Aorta (tissue), 5 donors: ENCODE measurements at places on chromosomes 5 and 9. TPM values are rescaled to one million over a fixed set of nuclear protein-coding genes. Genes with fewer than 3 reads are reported as not detected.

DNA sequence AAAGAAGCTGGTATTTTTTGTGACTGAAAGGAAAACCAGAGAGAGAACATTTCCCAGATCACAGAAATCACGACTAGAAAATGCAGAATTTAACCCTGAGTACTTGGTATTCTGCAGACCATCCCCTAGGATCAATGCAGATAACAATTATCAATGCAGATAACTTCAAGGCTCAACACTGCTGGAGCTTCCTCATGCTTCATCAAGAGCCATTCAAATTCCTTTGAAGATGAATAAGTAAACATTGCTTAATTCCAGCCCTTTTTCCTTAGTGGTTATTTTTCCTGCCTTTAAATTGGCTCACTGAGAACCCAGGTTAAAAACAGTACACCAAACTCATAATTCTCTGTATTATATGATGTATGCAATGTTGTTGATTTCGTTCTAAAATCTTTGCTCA is 370.1 kb upstream of the TLE4 start:
- H3K4me1 ChIP-seq = no peaks in the 10 kb centered on the region
- H3K27me3 ChIP-seq = no peaks in the 10 kb centered on the region
- no peaks in the 10 kb centered on the region for H3K36me3 ChIP-seq
- H3K27ac ChIP-seq = no peak overlapping the region

DNA sequence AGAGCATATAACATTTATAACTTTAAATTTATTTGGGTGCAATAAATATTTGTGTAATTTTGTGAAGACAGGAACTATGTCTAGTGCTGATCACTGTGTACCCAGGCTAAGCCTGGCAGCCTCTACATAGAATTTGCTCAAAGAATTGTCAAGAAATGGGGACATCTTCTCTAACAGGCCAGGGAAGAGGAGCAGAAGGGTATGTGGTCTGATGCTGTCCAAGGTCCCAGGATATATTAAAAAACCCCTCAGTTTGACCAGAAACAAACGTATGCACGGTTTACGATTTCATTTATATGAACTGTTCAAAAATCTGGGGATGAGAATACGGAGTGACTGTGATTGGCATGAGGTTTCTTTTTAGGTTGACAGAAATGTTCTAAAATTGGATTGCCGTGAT is 55.9 kb downstream of the MAT2B start:
- H3K4me3 ChIP-seq = no peak overlapping the region
- no peaks in the 10 kb centered on the region for H3K27me3 ChIP-seq

- no peaks in the 10 kb centered on the region for H3K27me3 ChIP-seq
- H3K4me1 ChIP-seq = no peaks in the 10 kb centered on the region
- H3K27ac ChIP-seq = no peak overlapping the region
Observed at GRCh38 chr5:179154346-179154990, 94.3 kb downstream of the ZNF354C start.

GRCh38 chr9:88757406-88758010 is 222.5 kb downstream of the NXNL2 start:
- H3K27me3 ChIP-seq = no peaks in the 10 kb centered on the region
- H3K4me3 ChIP-seq = no peak overlapping the region
- H3K27ac ChIP-seq = no peak overlapping the region
- no peaks in the 10 kb centered on the region for H3K36me3 ChIP-seq
- DNase-seq = no peak

DNA sequence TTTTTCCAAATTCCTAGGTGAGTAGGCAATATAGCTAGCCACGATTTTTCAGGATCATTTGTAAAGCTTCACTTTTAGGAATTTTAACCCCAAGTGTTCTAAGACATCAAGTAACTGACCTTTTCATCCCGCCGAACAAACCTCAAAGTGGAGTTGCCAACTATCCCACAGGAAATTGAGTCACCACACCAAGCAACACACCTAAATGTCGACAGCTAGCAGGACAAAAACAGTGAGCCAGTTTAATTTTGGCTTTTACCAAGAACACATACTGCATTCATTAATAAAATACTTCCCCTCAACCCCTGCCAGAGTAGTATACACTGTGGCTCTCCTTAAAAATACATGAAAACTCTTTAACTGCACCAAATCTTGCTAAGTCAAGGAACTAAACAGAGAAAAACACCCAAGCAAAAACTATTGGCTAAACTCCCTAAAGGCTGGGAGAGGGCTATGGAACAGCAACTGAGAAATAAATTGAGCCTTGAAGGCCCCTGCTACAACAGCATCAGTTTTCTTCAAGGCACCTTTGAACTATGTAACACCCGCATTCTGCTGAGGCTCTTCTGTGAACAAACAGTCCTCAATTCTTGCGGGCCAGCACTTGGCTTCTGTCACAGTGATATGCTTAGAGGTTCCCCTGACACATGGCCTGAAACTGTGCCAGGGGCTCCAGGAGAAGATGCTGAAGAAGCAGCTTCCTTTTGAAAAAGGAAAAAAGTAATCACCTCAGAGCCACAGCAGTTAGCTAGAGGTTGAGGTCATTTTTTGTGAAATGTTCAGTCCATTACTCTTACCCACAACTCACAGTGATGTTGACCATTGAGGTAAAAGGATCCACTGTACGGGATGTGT is 459.6 kb downstream of the RAB3C start:
- H3K27me3 ChIP-seq = no peaks in the 10 kb centered on the region
- H3K4me1 ChIP-seq = peaks cover 4% of the 10 kb centered on the region
- no peaks in the 10 kb centered on the region for H3K36me3 ChIP-seq
- no peak overlapping the region for H3K27ac ChIP-seq
- no peak for DNase-seq

GRCh38 chr9:88236511-88237478 is 98.5 kb upstream of the SPATA31C2 start:
- H3K36me3 ChIP-seq = no peaks in the 10 kb centered on the region
- H3K27ac ChIP-seq = peak overlapping the region; percentile 8
- H3K27me3 ChIP-seq = no peaks in the 10 kb centered on the region
- H3K4me1 ChIP-seq = no peaks in the 10 kb centered on the region
- H3K4me3 ChIP-seq = no peak overlapping the region

- no peak for DNase-seq
- no peak overlapping the region for H3K4me3 ChIP-seq
- H3K27ac ChIP-seq = no peak overlapping the region
- no peaks in the 10 kb centered on the region for H3K4me1 ChIP-seq
- H3K27me3 ChIP-seq = no peaks in the 10 kb centered on the region
- no peaks in the 10 kb centered on the region for H3K36me3 ChIP-seq
Observed at GRCh38 chr9:119884438-119884837, 515.2 kb upstream of the BRINP1 start.

DNA sequence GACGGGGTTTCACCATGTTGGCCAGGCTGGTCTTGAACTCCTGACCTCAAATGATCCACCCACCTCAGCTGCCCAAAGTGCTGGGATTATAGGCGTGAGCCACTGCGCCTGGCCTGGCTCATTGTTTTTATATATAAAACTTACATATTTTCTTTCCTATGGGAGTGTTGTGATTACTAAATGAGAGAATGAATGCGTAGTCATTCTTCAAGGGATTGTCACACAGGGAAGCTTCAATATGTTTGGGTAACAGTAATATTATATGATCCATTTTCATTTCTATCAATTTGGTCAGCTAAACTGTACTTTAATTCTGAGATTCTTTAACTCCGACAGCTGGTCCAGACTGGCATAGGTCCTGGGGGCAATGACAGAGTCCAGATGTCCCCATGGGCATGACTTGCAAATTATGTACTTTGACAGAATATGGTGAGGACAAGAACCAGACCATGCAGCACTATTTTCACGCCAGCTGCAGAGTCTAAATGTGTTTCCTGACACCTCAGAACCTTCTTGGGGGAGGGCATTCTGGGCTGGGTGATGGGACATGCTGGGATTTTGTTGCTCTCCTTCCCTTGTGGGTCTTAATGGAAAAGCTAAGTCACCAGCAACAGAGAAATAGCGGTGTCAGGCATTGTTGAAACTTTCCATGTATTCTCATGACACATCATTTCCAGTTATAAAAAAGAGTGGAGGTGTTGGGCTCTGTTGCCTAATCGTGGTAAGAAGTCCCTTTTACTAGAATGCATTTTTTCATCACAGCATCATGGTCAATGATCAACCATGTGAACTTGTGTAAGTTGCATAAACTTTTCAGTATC is 40.9 kb upstream of the TNC start:
- H3K27ac ChIP-seq = peak overlapping the region; percentile 33
- no peaks in the 10 kb centered on the region for H3K27me3 ChIP-seq
- peaks cover 6% of the 10 kb centered on the region for H3K4me1 ChIP-seq
- no peak overlapping the region for H3K4me3 ChIP-seq

DNA sequence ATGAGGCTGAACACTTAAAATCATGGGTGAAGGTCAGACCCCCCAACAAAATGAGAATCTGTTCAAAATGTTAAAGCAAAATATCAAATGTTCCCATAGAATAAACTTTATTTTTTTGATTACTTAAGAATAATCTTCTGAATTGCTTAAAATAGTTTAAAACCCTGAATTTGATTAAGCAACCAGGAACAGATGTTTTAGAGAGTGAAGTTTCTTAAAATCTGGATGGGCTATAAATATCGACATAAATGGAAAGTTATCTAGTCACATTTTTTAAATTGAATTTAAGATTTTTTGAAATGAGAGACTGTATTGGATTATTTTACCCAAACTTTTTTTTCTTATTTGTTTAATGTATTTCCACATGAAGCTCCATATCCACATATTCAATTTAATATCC is 98.5 kb downstream of the ADAMTS12 start:
- H3K4me3 ChIP-seq = no peak overlapping the region
- H3K27ac ChIP-seq = no peak overlapping the region
- H3K27me3 ChIP-seq = no peaks in the 10 kb centered on the region

GRCh38 chr9:130328349-130328801 is 62.8 kb downstream of the HMCN2 start:
- DNase-seq = no peak
- no peaks in the 10 kb centered on the region for H3K4me1 ChIP-seq
- H3K27me3 ChIP-seq = no peaks in the 10 kb centered on the region

DNA sequence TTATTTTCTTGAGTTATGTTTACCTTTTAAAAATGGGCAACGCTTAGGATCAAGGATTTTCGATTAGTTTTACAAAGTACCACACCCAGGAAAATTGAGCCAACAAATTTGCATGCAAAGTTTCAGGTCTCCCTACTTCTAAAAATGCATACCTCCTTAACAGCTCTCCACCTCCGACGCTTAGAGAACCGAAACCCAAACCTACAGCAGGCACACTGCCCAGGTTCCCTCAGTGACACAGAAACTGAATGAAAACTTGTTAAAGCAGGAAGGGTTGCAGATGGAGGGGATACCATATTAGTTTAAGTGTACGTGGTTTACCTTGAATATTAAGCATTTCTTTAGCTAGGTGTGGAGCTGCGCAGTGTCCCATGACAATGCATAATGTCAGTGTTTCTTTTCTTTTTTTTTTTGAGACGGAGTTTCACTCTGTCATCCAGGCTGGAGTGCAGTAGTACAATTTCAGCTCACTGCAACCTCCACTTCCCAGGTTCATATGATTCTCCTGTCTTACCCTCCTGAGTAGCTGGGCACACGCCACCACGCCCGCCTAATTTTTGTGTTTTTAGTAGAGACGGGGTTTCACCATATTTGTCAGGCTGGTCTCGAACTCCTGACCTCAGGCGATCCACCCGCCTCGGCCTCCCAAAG is 1.6 kb upstream of the SUB1 start:
- H3K4me3 ChIP-seq = no peak overlapping the region
- no peak overlapping the region for H3K27ac ChIP-seq
- no peaks in the 10 kb centered on the region for H3K36me3 ChIP-seq
- H3K27me3 ChIP-seq = no peaks in the 10 kb centered on the region
- H3K4me1 ChIP-seq = no peaks in the 10 kb centered on the region

DNA sequence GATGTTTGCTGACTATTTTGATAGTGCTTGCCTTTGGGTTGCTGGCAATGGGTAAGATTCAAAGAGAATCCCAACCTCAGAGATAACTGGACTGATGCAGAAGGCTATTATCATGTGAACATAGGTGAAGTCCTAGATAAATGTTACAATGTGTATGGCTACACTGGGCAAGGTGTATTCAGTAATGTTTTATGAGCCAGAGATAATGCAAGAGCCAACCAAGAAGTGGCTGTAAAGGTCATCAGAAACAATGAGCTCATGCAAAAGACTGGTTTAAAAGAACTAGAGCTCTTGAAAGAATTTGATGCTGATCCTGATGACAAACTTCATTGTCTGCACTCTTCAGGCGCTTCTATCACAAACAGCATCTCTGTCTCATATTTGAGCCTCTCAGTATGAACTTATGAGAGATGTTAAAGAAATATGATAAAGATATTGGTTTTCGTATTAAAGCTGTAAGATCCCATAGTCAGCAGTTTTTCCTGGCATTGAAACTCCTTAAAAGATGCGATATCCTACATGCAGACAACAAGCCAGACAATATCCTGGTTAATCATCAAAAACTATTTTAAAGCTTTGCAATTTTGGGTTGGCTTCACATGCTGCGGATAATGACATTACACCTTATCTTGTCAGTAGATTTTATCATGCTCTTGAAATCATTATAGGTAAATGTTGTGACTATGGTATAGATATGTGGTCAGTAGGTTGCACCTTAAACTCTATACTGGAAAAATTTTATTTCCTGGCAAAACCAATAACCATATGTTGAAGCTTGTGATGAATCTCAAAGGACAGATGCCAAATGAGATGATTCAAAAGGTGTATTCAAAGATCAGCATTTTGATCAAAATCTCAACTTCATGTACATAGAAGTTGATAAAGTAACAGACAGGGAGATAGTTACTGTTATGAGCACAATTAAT is 41.9 kb upstream of the TNFSF15 start:
- H3K36me3 ChIP-seq = no peaks in the 10 kb centered on the region
- no peaks in the 10 kb centered on the region for H3K27me3 ChIP-seq
- H3K27ac ChIP-seq = no peak overlapping the region
- DNase-seq = no peak
- no peaks in the 10 kb centered on the region for H3K4me1 ChIP-seq

- no peaks in the 10 kb centered on the region for H3K4me1 ChIP-seq
- H3K4me3 ChIP-seq = no peak overlapping the region
- DNase-seq = no peak
Observed at GRCh38 chr9:14391620-14392019, 77.7 kb upstream of the NFIB start.

GRCh38 chr9:18012170-18012569 is 433.3 kb downstream of the SH3GL2 start:
- no peaks in the 10 kb centered on the region for H3K4me1 ChIP-seq
- H3K4me3 ChIP-seq = no peak overlapping the region
- H3K36me3 ChIP-seq = no peaks in the 10 kb centered on the region
- H3K27ac ChIP-seq = no peak overlapping the region

DNA sequence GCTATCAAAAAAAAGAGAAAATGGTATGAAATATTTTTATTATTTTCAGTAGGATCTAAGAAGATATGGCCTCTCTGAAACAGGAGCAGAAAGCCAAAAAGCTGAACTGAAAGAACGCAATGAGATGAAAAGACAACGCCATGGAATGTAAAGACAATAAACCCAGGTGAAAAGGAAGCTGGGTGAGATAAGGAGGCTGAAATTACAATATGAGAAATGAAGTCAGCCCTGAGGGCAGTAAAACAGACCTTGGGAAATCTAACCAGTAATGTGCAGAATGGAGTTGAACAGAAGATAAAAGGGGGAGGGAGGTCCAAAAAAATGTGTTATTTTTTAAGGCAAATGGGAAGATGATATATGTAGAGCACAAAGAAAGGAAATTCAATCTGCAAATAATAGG is 265.3 kb downstream of the ENC1 start:
- no peaks in the 10 kb centered on the region for H3K36me3 ChIP-seq
- no peak overlapping the region for H3K27ac ChIP-seq
- H3K27me3 ChIP-seq = no peaks in the 10 kb centered on the region
- H3K4me3 ChIP-seq = no peak overlapping the region
- DNase-seq = no peak

Gene GLRA1
- not detected for polyA plus RNA-seq

Gene CDC25C
- polyA plus RNA-seq = 0.38 TPM

Gene PURA
- polyA plus RNA-seq = 14.0 TPM

Gene IL3
- polyA plus RNA-seq = not detected

Gene FST
- polyA plus RNA-seq = 7.5 TPM
